ENCODE measurements at places on chromosomes 2 and 18.

- no peak for DNase-seq
Observed at GRCh38 chr2:5373200-5373599, 319.0 kb upstream of the SOX11 start.

DNA sequence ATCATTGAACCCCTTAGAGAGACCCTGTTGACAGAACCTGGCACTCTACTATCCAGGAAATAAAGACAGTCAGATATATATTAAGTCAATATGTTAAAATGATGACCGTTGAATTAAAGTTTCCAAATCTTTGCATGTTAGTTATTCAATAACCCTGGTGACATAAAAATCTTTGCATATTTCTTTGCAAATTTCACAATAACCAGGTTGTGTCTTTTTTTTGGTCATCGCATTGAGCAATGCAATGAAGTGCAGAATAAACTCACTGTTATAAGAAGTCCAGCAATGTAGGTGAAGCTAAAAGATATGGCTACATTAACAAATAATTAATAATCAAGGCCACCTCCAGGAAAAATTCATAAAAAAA is 596.9 kb downstream of the NYAP2 start:
- DNase-seq = no peak

DNA sequence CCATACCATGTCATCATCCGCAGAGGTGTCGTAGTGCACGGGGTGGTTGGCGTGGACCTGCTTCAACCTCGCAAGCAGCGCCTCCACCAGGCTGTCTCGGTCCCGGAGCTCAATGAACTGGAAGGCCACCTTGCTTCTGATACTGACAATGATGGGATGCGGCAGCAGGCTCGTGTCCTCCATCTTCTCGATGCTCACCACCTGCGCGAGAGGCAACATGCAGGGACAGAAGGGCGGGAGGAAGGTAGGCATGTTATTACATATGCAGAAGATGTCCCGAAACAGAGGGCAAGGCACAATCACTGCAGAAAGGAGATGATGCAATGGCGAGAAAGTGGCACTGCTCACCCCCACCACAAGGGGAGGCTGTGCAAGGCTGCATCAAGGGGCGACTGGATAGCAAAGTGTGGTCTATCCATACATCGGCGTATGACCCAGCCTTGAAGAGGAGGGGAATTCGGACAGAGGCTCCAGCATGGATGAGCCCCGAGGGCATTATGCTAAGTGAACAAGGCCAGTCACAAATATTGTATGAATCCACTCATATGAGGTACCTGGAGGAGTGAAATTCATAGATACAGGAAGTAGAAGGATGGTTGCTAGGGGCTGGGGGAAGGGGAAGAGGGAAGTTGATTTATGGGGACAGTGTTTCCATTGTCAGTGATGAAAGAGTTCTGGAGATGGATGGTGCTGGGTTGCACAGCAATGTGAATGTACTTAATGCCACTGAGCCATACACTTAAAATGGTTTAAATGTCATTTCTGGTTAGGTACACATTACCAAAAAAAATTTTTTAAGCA is 36.6 kb downstream of the RPL31 start:
- no peak for DNase-seq

DNA sequence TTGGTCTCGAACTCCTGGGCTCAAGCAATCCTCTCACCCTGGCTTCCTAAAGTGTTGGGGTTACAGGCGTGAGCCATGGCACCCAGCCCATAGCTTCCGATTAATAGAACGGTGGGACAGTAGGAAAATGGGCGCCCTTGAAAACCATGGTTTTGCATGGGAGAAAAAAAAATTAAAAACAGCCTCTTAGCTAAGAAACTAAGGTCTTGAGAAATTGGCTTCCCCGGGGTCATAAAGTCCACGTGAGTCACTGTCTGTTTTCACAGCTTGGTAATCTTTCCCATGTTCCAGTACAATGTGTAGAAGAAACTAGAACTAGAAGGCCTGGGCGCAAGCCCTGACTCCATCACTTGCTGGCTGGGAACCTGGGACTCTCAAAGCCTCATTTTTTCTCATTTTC is 20.7 kb downstream of the B3GNT2 start:
- no peak for DNase-seq

DNA sequence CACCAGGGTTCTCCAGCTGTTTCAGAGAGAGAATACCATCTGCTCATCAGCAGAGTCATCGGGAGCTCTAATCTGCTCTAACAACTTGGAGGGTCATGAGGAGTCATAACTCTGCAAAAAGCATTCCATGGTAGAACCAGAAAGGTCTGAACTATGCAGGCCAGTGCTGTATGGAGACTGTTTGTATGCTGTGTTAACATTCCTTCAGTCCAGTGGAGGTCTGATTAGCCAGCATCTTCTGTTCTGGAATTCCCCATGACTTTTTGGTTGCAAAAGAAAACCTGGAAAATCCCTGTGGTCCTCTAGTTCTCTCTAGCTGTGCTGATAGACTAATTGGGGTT is 9.4 kb upstream of the ITGB6 start:
- DNase-seq = no peak

GRCh38 chr2:123451542-123451941 is 573.5 kb upstream of the CNTNAP5 start:
- DNase-seq = no peak

DNA sequence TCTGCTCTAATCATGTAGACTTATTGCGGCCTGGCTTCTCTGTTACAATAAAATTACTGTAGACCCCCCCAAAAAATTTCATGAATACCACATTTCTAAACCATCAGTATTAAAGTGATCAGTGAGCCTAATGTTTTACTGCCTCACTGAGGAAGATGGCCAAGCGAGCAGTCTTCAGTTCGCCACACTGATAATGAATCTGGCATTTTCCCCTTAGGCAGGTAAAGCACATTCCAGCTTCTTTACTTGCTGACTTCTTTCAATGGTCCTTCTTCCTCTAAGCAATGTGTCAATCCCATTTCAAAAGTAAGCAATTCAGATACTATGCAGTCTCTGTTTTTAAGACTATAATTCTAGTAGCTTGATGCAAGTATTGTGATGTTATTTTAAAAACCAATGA is 137.6 kb downstream of the LAMA1 start:
- no peak for DNase-seq

DNA sequence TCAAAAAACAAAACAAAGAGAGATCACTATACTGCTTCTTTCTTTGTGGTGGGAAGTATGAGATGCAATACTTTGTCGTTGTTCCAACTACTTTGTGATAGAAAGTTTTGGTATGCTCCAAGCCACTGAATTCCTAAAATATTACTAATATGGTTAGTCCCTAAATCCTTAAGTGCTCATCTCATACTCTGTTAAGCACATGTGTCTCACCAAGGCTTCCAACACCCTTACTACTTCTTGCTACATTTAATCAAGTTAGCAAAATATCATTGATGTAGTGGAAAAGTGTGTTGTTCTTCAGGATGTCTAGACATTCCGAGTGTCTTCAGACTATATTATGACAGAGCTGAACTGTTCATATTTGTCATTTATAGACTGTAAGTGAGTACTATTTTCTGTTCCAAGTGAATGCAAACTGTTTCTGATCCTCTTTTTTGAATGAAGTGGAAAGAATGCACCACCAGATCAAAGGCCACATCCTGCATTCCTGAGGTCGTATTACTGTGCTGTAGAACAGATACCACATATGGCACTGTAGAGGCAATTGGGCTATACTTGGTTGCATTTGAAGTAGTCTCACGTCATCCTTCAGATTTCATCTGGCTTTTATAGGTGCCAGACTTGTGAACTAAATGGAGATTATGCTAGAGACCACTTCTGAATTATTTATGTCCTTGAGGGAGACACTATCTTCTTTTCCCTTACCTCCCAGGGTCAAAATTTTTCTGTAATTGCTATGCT is 298.4 kb upstream of the ZNF521 start:
- no peak for DNase-seq

DNA sequence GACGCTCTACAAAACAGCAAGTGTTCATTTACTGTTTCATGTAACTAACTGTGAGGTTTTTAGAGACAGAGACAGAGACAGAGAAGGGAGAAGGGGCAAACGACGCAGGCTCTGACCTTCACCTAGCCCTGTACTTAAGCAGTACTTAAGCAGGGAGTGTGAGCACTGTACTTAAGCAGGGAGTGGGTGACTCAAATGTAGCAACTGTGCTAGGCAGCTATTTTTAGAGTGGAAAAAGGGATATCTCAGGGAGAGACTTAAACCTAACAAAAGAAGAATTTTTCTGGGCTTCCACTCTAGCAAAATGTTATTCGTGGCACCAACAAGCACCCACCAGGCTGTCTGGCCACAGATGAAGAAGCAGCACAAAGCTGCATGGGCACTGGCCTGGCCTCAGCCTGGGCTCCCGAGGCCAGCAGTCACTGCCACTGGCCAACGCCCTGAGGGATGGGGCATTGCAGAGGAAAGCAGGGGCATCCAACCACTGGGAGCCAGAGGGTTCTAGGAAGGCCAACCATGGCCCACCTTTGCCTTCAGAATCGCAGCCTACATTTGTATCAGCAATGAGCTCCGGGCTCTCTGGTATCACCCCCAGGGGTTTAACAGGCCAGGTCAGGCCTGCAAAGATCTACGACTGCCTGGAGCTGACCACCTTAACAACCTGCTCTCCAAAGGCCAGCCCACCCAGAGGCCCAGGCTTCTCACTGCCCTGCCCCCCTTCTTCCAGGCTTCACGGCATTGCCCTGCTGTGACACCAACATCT is 154.3 kb downstream of the TTC32 start:
- DNase-seq = no peak

DNA sequence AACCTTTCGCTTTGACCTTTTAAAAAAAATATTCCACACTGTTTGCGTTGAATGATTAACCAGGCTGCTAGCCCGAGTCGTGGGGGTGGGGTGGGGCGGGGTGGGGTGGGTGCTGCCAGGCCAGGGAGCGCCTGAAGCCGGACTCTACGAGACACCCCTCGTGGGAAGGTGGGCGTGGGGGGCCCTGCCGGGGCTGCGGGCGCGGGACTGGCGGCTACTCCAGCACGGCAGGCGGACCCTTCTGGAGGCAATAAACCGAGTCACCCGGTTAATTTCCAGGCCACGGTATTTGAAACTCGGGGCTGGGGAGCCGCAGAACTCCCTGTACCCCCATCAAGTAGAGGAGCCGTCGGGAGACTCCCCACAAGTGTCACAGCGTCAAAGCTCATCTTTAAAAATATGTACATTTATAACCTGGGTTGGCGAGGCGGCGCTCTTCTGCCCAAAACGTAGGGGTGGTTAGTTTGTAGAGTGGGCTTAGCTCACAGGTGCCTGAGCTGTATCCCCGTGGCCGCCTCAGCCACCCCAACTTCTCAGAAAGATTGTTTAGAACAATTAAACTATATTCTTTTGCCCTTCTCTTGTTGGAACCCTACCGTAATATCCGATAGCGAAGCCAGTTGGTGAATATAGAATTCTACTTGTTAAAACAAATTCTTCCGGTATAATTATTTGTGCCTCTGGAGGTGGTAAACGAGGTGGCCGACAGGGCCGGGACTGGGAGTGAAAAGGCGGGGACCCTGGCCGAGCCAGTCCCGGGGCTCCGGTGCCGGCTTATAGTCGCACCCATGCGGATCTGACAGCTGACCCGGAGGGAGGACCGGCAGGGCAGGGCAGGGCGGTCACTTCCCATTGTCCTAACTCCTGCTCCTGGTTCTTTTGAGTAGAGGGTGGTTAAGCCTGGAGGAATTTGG is 1.4 kb downstream of the B3GNT2 start:
- DNase-seq = peak; percentile 45

DNA sequence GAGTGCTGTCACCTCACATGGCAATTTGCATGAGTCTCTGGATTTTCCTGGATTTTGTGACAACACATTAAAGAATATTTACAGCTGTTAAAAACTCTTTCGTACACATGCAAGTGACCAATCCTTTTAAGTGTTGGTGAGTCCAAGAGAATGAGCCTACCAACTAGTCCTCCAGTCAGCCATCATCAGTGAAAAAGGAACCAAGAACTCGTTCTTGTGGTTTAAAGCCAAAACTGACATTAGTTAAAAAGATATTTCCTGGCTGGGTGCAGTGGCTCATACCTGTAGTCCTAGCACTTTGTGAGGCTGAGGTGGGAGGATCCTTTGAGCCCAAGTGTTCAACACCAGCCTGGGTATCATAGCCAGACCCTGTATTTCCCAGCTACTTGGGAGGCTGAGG is 215.4 kb upstream of the ITGA4 start:
- peak; percentile 12 for DNase-seq

GRCh38 chr2:47641366-47641765 is 141.6 kb upstream of the MSH6 start:
- no peak for DNase-seq

GRCh38 chr2:54666131-54666633 is 57.3 kb upstream of the EML6 start:
- DNase-seq = no peak

- DNase-seq = no peak
Observed at GRCh38 chr2:98015671-98016070, 19.9 kb upstream of the TMEM131 start.

DNA sequence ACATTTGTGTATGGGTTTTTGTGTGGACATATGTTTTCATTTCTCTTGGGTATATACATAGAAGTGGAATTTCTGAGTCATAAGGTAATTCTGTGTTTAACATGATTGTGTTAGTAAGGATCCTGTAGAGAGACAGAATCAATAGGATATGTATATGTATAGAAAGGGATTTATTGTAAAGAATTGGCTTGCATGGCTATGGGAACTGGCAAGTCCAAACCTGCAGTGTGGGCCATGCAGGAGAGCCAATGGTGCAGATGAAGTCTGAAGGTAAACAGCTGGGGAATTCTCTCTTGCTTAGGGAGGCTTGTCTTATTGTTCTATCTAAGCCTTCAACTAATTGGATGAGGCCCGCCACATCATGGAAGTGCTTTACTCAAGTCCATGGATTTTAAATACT is 39.2 kb upstream of the IL1R2 start:
- no peak for DNase-seq

GRCh38 chr18:9403795-9404564 is 69.4 kb downstream of the TWSG1 start:
- DNase-seq = no peak

GRCh38 chr2:173963323-173963816 is 1.8 kb downstream of the SP3 start:
- DNase-seq = peak; percentile 58

GRCh38 chr2:110994250-110994961 is 126.3 kb upstream of the BCL2L11 start:
- DNase-seq = no peak

GRCh38 chr2:16222326-16222725 is 282.0 kb downstream of the MYCN start:
- no peak for DNase-seq

DNA sequence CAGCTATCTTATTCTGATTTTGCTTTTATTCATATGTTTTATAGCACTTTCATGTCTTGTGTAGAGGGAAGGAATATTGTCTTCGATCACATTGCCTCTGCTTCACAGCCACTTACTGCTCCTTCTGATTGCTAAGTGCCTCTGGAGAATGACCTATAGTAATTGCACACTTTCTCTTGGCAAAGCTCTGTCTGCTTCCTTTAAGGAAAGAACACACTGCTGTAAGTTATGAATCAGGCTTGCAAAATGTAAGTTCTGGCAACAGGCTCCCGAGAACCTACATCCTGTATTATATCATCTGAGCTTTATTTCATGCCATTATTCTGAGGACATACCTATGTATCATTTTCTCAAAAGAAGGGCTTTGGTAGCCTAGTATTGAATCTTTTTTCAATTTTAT is 170.7 kb downstream of the ZNF804A start:
- DNase-seq = no peak

- DNase-seq = no peak
Observed at GRCh38 chr2:110834134-110834827, 101.9 kb downstream of the ACOXL start.

- no peak for DNase-seq
Observed at GRCh38 chr2:74275228-74275627, 68.0 kb downstream of the SLC4A5 start.

All from GM20000 (cell line).